ENCODE measurements at places on chromosomes 6 and 20.
A peak's percentile ranks its signal among the peaks of the same experiment; 100 is the strongest.

- no peak for DNase-seq
These were observed 2.1 kb downstream of the CTSZ start for GRCh38 chr20:59004763-59005522.

DNA sequence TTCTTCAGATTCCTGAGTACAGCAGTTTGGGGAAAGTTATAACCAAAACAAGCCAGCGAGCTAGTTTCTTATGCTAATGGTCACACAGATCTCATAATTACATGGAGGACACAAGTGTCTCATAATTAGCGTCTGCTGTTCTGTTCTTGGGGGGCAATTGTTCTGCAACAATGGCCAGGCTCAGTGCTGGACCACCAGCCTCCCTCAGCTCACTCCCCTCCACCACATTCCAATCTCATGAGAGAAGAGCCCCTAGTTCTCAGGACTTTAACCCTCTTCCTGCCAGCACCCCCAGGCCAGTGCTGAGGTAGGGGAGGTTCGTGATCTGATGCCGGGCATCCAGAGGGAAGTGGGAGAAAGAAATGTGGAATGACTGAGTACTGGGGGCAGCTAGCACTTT, 20.2 kb upstream of the TOX2 start:
- DNase-seq: no peak

GRCh38 chr20:49853640-49854039, 41.0 kb downstream of the SLC9A8 start:
- DNase-seq: peak; percentile 97

GRCh38 chr6:443621-444159, 52.1 kb downstream of the IRF4 start:
- DNase-seq: no peak

GRCh38 chr6:87699576-87699975, 2.5 kb downstream of the AKIRIN2 start:
- no peak for DNase-seq

DNA sequence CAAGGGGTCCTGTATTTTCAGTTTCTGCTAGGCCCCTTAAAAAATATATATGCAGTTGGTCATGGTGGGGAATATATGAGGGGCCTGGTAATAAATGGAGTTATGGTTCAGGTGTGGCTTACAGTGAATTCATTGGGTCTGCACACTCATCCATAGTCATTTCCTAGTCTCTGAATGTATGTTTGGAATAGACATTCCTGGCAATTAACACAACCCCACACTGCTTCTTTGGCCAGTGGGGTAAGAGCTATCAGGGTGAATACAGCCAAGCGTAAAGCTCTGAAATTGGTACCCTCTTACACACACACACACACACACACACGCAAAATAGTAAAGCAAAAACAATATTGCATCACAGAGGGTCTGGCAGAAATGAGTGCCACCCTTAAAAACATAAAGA, 56.5 kb downstream of the QRSL1 start:
- no peak for DNase-seq

DNA sequence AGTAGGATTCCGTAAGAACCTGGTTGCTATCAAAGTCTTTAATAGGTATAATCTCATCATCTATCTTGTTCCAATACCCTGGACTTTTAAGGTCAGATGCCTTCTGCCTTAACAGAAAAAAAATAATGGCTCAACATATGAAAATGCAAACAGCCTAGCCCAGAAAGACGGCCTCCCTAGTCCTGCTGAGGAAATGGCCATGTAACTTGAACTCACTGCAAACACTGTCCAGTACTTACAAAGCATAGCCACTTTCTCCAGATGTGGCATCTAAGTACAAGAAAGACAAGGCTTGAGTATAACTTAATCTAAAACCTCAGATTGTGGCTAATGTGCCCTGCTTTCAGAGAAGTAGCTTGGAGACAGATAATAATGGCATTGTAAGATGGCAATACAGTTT, 26.5 kb downstream of the FASTKD5 start:
- peak; percentile 59 for DNase-seq

DNA sequence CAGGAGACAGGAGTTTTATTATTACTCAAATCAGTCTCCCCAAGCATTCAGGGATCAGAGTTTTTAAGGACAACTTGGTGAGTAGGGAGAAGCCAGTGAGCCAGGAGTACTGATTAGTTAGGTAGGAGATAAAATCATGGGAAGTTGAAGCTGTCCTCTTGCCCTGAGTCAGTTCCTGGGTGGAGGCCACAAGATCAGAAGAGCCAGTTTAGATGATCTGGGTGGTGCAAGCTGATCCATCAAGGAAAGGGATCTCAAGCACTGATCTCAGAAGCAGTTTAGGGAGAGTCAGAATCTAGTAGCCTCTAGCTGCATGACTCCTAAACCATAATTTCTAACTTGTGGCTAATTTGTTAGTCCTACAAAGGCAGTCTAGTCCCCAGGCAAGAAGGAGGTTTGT, 706.5 kb upstream of the MAP3K7 start:
- no peak for DNase-seq

Measured in iris pigment epithelial cell (primary cell).